ENCODE measurements at places on chromosomes 13 and 19. TPM values are rescaled to one million over a fixed set of nuclear protein-coding genes. Genes with fewer than 3 reads are reported as not detected.

LRG1 gene
- 0.18 TPM for total RNA-seq

- no peaks in the 10 kb centered on the region for H3K27me3 ChIP-seq
- H3K4me1 ChIP-seq: no peaks in the 10 kb centered on the region
- H3K27ac ChIP-seq: no peak overlapping the region
- no peaks in the 10 kb centered on the region for H3K36me3 ChIP-seq
Observed at GRCh38 chr13:84651288-84651687, 769.0 kb upstream of the SLITRK1 start.

DNA sequence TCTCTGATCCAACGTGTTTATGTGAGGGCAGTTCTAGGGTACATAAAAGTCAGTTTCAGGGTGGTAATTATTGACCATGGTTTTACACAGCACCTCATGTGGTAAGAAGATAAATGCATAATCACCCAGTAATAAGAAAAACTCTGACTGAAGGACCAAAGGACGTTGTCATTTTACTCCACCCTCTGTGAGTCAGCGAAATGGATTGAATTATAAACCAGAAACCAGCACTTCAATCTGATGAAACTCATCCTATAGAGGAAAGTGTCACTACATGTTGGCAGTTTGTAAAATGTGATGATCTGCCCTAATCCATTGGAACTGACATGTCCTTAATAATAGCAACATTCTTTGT lies 406.8 kb downstream of the KLF5 start:
- H3K27ac ChIP-seq: no peak overlapping the region
- H3K4me1 ChIP-seq: no peaks in the 10 kb centered on the region
- H3K4me3 ChIP-seq: no peak overlapping the region
- no peak for DNase-seq

- no peak overlapping the region for H3K27ac ChIP-seq
- H3K4me3 ChIP-seq: no peak overlapping the region
- H3K27me3 ChIP-seq: no peaks in the 10 kb centered on the region
- H3K4me1 ChIP-seq: peaks cover 14% of the 10 kb centered on the region
- peaks cover 69% of the 10 kb centered on the region for H3K36me3 ChIP-seq
Observed at GRCh38 chr19:17762505-17763229, 11.4 kb downstream of the FCHO1 start.

GRCh38 chr13:110811008-110811720 lies 97.7 kb downstream of the ING1 start:
- H3K27me3 ChIP-seq: peaks cover 44% of the 10 kb centered on the region
- no peak overlapping the region for H3K27ac ChIP-seq
- H3K36me3 ChIP-seq: no peaks in the 10 kb centered on the region
- peaks cover 6% of the 10 kb centered on the region for H3K4me1 ChIP-seq
- DNase-seq: no peak

GRCh38 chr13:42997381-42997780 lies 5.3 kb upstream of the EPSTI1 start:
- DNase-seq: no peak
- H3K4me1 ChIP-seq: peaks cover 46% of the 10 kb centered on the region
- no peaks in the 10 kb centered on the region for H3K36me3 ChIP-seq
- H3K4me3 ChIP-seq: no peak overlapping the region
- peak overlapping the region; percentile 33 for H3K27ac ChIP-seq

DNA sequence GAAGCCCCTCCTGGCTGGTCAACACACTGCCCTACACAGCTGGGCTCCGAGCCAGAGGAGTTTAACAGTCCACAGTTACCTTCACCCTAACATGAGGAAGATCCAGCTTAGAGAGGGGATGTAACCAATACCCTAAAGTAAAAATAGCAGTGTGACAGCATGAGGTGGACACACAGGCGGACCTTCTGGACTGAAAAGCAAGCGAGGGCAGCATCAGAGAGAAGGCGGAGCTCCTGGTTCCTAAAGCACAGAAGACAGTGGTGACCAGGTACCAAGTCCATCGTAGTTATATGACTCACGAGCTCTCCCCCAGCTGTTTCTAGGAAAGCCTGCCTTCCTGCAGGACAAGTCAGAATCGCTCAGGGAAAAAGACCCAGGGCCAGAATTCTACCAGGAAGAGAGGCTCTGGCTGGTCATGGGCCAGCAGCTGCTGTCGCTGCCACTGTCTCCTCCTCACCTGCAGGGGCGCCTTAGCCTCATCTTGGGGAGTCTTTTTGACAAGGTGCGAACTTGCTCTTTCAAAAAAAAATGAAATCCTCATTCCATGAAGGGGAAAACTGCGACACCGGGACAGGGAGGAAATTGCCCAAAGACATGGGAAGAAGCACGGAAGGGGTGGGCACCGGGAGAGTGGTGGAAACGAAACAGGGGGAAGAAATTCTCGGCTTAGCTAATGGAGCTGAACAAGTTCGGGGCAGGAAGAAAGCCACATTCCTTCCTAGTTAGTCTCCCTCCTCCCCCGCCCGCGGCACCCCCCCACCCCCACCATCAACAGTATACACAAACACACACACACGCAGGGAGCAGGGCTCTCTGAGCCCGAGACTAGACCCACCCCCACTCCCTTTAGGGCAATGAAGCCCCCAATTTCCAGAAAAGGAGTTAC lies 1.7 kb downstream of the ELL start:
- peaks cover 33% of the 10 kb centered on the region for H3K4me1 ChIP-seq
- H3K27me3 ChIP-seq: no peaks in the 10 kb centered on the region
